ENCODE measurements at places on chromosomes 7 and 10.

GRCh38 chr10:10617686-10618085 lies 400.0 kb upstream of the CELF2 start:
- DNase-seq, result no peak

DNA sequence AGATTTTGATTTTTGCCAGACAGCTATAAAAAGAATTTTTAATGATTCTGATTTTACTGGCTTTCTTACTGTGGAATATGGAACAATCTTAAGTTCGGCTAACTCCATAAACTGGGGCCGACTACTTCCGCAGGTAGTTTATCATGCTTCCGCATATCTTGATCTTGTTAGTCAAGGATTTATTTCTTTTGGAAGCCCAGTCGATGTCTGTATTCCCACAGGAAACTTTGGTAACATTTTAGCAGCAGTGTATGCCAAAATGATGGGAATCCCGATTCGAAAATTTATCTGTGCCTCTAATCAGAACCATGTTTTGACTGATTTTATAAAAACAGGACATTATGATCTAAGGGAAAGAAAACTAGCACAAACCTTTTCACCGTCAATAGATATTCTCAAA lies 8.1 kb downstream of the THNSL1 start:
- DNase-seq, result no peak

DNA sequence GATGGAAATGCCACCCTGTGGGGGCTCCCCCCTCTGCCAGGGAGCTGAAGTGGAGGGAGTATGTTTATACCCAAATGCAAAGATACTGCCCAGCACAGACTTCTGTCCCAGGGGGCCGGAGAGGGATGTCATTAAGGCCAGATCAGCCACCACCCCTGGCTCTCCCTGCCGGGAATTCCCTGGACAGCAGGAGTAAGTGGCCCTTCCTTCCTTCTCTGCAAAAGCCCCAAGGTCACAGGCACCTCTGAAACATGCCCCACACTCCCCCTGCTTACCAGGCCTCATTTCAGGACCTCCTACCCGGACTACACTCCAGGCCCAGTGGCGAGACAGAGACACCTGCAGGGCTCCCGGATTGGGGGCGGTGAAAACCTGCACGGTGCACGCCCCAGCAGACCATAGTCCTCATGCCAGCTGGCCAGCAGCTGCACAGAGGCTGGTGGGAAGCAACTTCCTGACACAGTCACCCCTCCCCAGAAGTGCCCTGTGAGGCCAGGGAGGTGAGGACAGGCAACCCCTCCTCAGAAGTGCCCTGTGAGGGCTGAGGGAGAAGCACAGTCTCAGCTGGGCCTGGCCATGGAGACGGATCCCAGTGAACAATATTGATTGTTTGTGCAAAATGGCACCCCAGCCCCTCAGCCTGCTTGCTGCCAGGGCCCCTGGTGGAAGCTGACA lies 33.0 kb upstream of the RET start:
- no peak for DNase-seq

GRCh38 chr7:44767912-44768627 lies 19.4 kb downstream of the ZMIZ2 start:
- DNase-seq, result peak; percentile 43

GRCh38 chr7:55588379-55588699 lies 16.0 kb upstream of the VOPP1 start:
- no peak for DNase-seq

DNA sequence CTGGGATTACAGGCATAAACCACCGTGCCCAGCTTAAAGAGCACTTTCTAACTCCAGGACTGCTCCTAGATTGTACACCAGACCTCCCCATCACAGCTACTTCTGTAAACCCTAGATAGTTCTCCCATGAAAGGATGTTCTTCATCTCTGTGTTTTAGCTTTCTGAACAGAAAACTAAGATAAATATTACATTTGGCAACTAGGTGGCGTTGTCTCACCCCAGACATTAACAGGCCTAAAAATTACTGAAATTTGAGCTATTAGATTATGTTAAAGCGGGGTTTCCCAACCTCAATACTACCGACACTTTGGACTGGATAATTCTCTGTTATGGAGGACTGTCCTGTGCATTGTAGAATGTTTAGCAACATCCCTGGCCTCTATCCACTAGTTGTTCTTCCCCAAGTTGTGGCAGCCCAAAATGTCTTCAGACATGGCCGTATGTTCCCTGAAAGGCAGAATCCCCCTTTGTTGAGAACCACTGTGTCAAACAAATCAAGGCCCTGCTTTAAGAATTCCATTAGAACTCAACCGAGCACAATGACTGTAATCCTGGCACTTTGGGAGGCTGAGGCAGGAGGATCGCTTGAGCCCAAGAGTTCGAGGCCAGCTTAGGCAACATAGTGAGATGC lies 19.1 kb downstream of the ATOH7 start:
- no peak for DNase-seq

DNA sequence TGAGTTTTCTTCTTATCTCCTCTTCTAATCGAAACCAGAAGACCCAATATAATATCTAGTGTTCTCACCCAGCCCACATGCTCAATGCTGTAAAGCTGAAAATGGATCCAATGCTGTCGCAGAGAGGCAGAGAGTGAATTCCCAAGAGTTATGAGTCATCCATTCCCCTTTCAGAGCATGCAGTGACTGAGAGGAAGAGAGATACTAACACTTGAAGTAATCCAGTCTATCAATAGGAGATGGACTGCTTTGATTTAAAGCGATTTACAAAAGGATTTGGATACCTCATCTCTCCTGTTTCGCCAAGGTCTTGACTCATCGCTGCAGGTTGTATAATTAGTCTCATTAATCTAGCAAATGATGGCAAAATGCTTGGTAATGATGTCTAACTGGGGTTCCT lies 41.5 kb upstream of the PRKCQ start:
- DNase-seq, result no peak

GRCh38 chr10:91636892-91637291 lies 4.0 kb upstream of the PPP1R3C start:
- no peak for DNase-seq

GRCh38 chr7:121032645-121033460 lies 44.3 kb downstream of the CPED1 start:
- DNase-seq, result no peak

DNA sequence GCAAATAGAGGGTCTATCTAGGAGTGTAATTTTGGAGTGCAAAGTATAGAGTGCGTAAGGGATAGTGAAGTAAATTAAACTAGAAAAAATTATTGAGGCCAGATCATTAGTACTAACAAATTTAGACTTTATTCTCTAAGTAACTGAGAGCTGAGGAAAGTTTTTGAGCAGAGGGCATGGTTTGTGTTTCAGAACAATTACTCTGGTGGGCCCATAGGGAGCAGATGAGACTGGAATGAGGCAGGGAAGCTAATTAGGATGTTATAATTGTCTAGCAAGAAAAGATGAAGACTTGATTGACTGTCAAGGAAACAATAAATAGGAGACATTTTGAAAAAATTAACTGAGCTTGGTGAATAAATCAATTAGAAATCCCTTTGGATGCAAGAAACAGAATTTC lies 37.8 kb upstream of the IMMP2L start:
- no peak for DNase-seq

- no peak for DNase-seq
These were observed 241.6 kb upstream of the CACNA2D1 start for GRCh38 chr7:82685214-82685613.

- DNase-seq, result no peak
These were observed 259.8 kb upstream of the KLF14 start for GRCh38 chr7:130993671-130994365.

DNA sequence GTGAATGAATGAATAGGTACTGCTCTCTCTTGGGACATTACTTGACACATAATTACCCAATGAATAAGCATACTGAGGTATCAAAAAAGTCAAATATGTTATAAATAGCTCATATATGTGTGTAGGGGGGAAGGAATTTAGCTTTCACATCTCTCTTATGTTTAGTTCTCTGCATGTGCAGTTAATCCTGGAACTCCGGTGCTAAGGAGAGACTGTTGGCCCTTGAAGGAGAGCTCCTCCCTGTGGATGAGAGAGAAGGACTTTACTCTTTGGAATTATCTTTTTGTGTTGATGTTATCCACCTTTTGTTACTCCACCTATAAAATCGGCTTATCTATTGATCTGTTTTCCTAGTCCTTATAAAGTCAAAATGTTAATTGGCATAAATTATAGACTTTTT lies 1.2 kb downstream of the CFTR start:
- no peak for DNase-seq

Data from CD4-positive, alpha-beta T cell treated with Interleukin-4 for 1 hour (primary cell).